ENCODE measurements at places on chromosomes 5 and 9.

- DNase-seq, result no peak
Observed at GRCh38 chr5:39205550-39205949, 13.8 kb downstream of the FYB1 start.

DNA sequence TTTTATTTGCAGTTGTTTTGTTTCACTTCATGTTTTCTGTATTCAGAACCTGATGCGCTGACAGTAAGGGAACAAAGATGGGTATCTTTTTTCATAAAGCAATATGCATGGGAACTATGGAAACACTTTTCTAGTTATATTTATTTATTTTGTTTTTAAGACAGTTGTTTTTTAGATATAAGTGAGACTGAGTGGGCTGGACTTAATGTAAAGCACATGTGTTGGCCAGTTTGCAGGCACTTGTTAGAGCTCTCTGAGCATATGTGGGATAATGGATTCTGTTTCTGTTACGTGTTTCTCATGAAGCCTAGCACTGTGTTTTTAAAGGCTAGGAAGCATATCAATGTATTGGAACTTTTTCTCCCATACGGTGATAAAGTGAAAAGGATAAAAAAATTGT is 164.1 kb downstream of the PRR16 start:
- no peak for DNase-seq

GRCh38 chr5:140575309-140575708 is 10.7 kb downstream of the SLC35A4 start:
- no peak for DNase-seq

- DNase-seq, result no peak
Observed at GRCh38 chr5:140020601-140021177, 22.4 kb downstream of the NRG2 start.

- no peak for DNase-seq
Observed at GRCh38 chr9:104738452-104738851, 9.0 kb upstream of the NIPSNAP3A start.

DNA sequence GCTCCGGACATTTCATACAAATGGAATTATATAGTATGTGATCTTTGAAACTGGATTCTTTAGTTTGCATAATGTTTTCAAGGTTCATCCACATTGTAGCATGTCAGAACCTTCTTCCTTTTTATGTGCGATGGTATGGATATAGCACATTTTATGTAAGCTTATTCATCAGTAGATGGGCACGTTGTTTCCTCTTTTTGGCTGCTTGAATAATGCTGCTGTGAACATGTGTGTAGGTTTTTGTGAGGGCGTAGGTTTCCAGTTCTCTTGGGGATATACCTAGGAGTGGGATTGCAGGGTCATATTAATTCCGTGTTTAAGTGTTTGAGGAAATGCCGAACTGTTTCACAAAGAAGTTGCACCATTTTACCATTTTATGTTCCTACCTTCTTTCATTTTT is 187.8 kb downstream of the NR3C1 start:
- DNase-seq, result no peak

DNA sequence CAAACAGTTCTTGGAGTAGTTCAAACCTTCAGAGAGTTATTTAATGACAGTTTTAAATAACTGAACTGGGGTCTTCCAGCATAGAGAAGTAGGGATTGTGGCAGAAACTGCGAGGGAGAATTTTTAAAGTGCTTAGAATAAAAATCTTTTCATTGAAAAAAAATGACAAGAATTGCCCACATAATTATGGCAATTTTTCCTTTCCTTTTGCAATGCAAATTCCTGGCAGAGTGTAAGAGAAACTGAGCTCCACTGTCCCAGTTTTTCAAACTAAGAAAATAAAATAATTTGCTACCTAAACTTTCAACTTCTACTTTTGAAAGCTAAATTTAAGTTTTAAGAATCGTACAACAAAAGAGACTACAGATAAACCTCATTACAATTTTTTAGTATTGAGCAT is 2.3 kb upstream of the PTGER4 start:
- DNase-seq, result no peak

- DNase-seq, result no peak
Observed at GRCh38 chr5:132825834-132826391, 4.5 kb downstream of the SHROOM1 start.

GRCh38 chr5:172830876-172831662 is 3.0 kb upstream of the ERGIC1 start:
- DNase-seq, result no peak

Measured in left hindlimb (tissue), 1 donor.